ENCODE measurements at places on chromosomes 1 and 21. TPM values are rescaled to one million over a fixed set of nuclear protein-coding genes. Genes with fewer than 3 reads are reported as not detected.

GRCh38 chr1:94061513-94062443, 59.2 kb downstream of the ABCA4 start:
- DNase-seq: peak; percentile 47
- H3K4me1 ChIP-seq: no peaks in the 10 kb centered on the region
- H3K27ac ChIP-seq: no peak overlapping the region
- no peak overlapping the region for H3K4me3 ChIP-seq

DNA sequence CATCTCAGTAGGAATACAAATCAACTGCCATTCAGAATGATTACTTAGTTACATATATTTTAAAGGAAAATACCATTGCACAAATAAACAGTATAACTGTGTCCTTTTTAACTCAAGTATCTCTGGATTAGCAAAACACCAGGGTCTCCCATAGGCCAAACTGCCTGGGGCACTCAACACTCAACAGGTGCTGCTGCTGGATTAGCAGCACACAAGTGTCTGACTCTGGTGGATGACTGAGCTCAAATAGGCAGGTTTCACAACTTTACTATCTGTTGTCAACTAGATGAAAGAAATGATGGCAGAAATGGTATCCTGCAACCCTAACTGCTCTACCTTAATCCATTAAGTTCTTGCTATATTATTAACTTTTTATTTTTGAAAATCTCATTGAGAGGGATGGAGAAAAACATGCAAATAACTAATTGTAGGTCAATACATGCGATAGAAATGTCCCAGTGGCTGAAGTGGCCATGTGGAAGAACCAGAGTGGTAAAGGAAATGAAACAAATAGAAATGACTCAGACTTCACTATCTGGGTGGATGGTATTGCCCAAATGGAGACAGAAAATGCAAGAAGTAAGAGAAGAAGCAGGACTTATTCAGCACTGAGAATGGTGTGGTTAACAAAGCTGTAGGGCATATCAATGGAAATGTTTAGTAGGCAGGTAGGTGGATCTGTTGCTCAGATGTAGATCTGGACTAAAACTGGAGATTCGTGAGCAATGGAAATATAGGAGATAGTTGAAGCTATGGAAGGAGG, 90.8 kb upstream of the CCDC190 start:
- no peaks in the 10 kb centered on the region for H3K4me1 ChIP-seq
- H3K27ac ChIP-seq: no peak overlapping the region
- no peak for DNase-seq
- H3K27me3 ChIP-seq: no peaks in the 10 kb centered on the region

DNA sequence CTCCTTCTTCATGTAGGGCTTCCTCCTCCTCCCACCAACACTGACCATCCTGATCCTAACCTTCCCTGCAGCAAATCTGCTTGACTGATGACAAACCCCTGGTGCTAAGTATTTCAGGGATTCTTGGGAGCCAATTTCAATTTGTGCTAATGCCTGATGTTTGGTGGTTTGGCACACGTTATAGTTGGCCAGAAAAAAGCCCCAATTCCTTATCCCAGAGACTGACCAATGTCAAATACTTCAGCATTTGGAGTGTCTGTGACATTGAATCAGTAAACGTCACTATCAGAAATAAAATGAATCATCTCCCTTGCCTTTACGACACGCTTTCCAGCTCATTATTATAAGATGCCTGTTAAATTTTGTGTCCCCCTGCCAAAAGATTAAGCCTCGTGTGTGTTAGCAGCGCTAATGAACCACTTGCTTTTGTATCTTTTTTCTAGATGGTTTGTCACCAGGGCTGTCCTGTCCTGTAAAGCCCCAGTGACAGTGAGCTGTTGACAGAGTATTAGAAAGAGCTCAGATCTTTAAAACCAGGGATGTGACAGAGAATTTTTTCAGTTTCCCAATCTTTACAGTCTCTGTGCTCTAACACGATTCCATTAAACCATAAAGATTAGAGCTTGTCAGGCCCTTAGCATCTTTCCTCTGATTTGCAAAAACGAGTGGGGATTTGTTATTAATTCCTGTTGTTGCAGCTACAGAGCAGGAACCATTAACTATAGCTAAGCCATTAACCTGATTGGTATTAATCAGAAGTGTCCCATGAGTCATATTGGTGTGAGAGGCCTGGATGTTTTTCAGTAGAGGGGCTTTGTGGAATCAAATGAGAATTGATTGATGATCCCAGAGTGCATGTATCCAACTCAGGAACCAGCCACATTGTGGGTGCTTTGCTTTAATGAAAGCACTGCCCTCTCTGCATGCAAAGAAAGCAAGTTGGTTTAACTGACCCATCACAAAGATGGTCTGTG, 665.1 kb upstream of the PLXNA2 start:
- no peak overlapping the region for H3K27ac ChIP-seq
- no peak for DNase-seq
- no peak overlapping the region for H3K4me3 ChIP-seq
- H3K36me3 ChIP-seq: no peaks in the 10 kb centered on the region

DNA sequence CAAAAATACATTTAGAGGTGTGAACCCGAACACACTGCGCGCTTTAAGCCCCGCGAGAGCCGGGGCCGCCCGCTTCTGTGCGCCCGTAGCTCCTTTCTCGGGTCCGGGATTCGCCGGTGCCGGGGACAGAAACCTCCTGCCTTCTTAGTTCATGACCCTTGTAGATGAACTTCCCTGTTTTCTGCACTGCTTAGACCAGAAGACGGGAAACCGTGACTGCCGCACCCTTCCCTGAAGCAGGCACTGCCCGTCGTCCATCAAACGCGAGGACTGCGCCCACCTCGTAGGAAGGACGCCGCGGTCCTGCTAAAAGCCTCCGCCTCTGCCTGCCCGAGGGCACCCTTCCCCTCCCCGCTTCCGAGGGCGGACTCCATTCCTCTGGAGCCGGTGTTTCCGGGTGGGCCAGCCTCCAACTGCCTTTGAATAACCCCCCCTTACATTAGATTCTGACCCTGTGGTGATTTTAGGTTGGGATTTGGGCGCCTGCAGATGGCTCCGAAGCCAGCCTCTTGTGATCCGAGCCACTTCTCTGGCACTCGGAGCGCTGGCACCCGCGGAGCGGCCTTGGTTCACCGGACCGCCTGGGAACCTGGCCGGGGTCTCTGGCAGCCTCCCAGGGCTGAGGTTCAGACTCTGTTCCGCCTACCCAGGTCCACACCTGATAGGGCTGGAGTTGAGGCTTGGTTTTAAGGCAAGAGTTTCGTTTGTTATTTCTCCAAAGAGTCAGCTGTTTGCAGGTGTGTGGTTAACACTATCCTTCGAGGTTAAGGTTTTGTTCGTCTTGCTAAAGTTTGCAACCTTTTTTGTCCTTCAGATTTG, 1.2 kb upstream of the PTTG1IP start:
- H3K36me3 ChIP-seq: no peaks in the 10 kb centered on the region
- no peaks in the 10 kb centered on the region for H3K27me3 ChIP-seq
- H3K27ac ChIP-seq: peak overlapping the region; percentile 78
- DNase-seq: no peak
- H3K4me3 ChIP-seq: peak overlapping the region; percentile 85

GRCh38 chr1:42831273-42831672, 14.1 kb upstream of the SVBP start:
- H3K4me1 ChIP-seq: no peaks in the 10 kb centered on the region
- no peak overlapping the region for H3K27ac ChIP-seq
- H3K36me3 ChIP-seq: no peaks in the 10 kb centered on the region
- no peak for DNase-seq
- H3K27me3 ChIP-seq: no peaks in the 10 kb centered on the region

GRCh38 chr1:204232526-204232925, 18.7 kb upstream of the GOLT1A start:
- H3K4me1 ChIP-seq: no peaks in the 10 kb centered on the region
- no peak for DNase-seq
- no peak overlapping the region for H3K27ac ChIP-seq
- no peaks in the 10 kb centered on the region for H3K36me3 ChIP-seq
- H3K4me3 ChIP-seq: no peak overlapping the region

DNA sequence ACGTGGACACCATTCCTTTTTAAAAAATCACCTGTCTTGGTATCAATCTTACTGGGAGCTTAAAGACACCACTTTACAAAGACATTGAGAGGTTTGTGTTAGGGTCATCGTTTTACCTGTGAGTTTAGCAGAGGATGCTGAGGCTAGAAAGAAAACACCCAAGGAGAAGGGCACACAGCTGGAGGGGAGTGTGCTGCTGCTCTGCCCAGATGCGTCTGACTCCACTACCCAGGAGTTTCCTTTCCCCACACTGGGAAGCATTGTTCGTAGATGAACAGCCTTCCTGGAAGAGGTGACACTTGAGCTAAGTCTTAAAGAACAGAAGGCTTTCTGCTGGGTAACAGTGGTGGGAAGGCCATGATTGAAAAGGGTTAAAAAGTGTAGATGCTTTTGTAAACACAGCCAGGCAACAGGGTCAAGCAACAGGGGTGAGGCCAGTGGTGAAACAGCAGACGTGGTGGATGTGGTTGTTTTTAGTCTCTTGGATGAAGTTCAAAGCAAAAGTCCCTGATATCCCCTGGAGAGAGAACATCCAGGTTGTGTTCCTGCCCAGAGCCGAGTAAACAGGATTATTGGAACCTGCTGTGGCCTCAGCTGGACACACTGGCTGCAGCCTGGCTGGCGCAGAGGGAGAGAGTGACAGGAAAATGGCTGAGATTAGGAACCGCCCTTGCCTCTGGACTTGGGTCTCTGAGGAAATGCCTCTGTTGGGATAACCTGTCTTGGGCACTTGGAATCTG, 198.6 kb upstream of the JUN start:
- no peaks in the 10 kb centered on the region for H3K27me3 ChIP-seq
- no peaks in the 10 kb centered on the region for H3K36me3 ChIP-seq
- DNase-seq: no peak
- no peak overlapping the region for H3K27ac ChIP-seq
- peaks cover 6% of the 10 kb centered on the region for H3K4me1 ChIP-seq

Gene PODN
- not detected for total RNA-seq

DNA sequence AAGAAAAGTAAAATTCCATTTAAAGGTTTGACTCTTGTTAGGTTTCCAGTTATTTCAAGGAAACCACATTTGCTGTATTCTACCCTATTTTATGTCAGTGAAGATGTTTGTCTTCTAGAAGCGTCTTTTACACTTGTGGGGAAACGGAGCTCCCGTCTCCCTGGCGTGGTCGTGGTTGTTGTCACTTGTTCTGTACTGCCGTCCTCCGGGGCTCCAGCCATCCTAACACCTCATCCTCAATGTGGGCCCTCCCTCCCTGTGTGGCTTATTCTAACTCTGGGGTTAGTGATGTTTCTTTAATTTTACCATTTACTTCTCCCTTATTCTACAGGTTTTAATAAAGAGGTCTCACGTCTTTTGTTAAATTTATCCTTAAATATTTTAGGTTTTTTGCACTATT, 52.7 kb upstream of the DIP2A start:
- no peaks in the 10 kb centered on the region for H3K36me3 ChIP-seq
- H3K4me3 ChIP-seq: no peak overlapping the region
- no peak for DNase-seq

GRCh38 chr1:39680751-39681150, 8.8 kb upstream of the NT5C1A start:
- no peaks in the 10 kb centered on the region for H3K4me1 ChIP-seq
- no peaks in the 10 kb centered on the region for H3K36me3 ChIP-seq
- H3K27ac ChIP-seq: peak overlapping the region; percentile 48
- peaks cover 5% of the 10 kb centered on the region for H3K27me3 ChIP-seq
- DNase-seq: no peak
- no peak overlapping the region for H3K4me3 ChIP-seq

DNA sequence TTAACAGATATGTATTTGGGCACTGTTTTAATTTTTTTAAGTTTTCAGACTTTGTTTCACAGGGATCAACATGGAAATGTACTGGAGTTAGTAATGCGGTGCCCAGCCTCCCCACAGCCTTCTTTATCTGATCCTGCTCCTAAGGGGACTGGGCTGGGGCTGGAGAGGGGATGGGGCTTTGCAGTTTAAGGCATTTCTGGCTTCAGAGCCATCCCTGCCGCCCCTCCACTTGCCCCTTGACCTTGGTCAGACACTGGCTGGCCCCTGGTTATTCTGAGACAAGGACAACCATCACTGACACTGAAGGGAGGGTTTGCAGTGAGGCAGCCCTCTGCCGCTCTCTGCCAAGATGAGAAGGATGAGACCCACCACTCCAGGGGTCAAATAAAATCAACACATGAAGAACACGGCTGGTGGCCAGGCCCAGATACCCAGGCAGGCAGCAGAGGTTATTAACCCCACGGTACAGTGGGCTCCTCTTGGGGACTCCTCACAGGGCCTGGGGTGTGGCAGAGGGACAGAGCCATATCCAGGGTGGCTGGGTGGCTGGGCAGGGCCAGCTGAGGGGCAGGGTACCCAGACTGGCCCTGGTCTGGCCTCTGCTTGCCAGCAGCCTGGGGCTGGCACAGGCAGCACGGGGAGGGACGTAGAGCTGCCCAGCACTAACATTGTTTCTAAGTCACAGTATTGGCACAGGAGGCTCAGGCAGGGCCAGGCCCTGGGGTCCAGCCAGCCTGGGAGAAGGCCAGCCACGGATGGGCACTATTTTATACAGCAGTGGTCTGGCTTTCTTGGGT, 7.2 kb upstream of the UBE2U start:
- no peak for DNase-seq
- no peak overlapping the region for H3K27ac ChIP-seq
- H3K36me3 ChIP-seq: no peaks in the 10 kb centered on the region

DNA sequence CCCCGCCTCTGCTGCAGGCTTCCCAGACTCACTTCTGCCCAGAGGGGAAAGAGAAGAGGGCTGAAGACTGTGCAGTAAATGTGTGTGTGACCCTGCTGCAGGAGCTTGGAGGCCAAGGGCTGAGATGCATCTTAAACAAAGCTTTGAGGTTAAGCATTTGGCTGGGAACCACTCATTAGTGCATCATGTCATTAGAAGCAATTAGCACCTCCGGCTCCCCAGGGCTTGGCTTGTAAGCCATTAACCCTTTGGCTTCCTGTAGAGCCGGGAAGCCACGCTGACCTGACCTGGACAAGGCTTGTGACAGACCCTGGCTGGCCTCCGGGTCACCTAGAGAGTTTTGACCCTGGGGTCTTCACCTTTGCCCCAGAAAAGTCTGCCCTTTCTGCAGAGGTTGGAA, 77.0 kb downstream of the CSMD2 start:
- H3K36me3 ChIP-seq: no peaks in the 10 kb centered on the region
- H3K27ac ChIP-seq: no peak overlapping the region
- no peaks in the 10 kb centered on the region for H3K4me1 ChIP-seq
- DNase-seq: no peak

DNA sequence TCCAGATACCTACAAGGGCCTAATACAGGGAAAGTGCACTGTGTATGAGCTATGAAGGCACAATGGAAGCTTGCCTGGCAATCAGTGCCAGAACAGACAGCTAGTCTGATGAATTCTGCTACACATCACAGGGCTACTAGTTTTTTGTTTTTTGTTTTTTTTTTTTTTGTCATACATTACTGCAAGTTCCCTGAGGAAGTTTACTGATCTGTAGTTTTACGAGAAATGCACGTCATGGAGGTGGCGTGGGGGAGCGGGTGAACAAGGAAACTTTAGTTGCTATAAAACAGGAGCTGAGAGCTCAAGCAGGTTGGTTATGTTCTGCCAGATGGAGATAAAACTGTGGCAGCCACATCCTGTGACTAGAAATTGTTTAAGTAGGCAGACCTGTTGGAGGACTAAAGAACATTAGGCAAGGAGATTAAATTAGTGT, 17.7 kb downstream of the PTPRC start:
- H3K27me3 ChIP-seq: no peaks in the 10 kb centered on the region
- peak; percentile 79 for DNase-seq
- peak overlapping the region; percentile 87 for H3K27ac ChIP-seq
- H3K36me3 ChIP-seq: no peaks in the 10 kb centered on the region
- no peak overlapping the region for H3K4me3 ChIP-seq
